MM.1S (cell line): ENCODE measurements at places on chromosomes 12 and 14.

DNA sequence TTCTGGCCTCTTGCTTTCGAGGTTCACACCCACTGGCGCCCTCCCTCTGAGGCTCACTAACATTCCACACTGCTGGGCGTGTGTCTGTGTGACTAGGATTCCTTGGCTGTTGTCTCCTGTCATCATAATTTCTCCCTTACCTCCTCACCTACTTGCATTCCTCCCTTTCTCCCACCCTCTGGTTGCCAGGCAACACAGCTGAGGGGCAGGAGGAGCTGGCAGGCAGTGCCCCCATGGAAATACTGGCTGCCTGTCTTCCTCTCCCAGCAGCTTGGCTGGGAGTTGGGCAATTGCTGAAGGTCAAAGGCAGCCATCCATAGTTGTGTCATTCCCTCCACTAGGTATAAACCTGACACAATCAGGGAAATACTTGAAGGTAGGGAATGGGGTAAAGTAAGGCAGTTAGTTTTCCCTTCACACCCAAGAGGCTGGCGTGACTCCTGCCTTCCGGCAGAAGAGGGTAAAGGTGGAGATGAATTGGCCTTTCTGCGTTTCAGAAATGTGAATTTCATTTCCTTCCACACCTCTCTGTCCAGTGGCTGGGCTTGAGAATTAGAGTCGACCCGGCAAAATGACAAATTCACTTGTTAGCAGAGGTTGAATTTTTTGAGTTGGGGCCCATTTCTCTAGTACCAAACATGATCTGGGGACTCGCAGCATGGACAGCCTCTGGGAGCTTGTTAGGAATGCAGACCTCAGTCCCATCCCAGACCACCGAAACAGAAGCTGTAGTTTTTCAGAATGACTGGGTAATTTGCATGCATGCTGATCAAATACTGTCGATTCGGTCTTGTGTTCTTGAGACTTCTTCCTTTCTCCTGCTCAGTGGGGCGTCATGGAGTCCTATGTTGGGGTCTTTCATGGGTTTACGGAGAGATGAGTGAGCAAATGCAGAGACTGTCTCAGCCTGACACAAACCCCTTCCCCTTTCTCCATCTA lies 24.3 kb upstream of the EMP1 start:
- no peak for DNase-seq

GRCh38 chr12:53744751-53745150 lies 7.0 kb downstream of the CISTR start:
- DNase-seq = no peak

GRCh38 chr12:38328306-38328895 lies 11.8 kb downstream of the ALG10B start:
- DNase-seq = peak; percentile 59

- DNase-seq = no peak
Observed at GRCh38 chr12:27859648-27860047, 79.6 kb upstream of the MANSC4 start.

DNA sequence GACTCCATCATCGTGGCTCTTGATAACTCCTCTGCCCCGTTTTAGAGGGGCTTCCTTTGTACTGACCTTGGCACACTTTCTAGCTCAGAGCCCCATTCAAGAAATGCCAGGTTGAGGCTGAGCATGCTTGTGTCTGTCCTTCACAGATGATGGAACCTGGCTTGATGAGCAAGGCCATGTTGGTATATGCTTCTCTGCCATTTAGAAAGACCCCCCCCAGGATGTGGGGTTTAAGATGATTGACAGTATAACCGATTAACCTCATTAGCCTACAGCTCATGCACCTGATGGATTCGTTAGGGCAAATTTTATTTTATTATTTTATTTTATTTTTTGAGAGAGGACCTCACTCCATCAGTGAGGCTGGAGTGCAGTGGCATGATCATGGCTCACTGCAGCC lies 21.0 kb downstream of the BATF start:
- no peak for DNase-seq

- peak; percentile 12 for DNase-seq
Observed at GRCh38 chr14:91369628-91370445, 47.8 kb downstream of the CCDC88C start.

DNA sequence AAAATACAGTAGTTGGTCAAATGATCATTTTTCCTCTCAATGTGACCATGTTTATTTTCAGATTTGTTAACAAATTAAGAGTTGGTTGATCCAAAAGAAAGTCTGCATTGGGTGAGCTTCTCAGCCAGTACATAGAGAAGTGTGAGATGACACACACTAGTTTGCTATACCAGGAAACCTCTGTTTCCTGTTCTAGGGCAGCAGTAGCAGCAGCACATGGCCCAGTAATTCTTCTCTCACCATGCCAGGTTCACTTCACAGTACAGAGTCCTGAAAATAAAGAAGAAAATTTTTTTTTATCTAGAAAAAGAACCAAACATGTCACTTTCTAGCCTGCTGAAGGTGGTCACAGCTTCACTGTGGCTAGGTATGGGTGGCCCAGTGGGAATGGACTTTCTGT lies 250.2 kb upstream of the OR4E1 start:
- peak; percentile 51 for DNase-seq

GRCh38 chr14:54566410-54567223 lies at the start of gene SAMD4A:
TSS of gene SAMD4A (plus strand) at chr14:54567128. CDS start at chr14:54567917, 789 bp downstream.
- DNase-seq = peak; percentile 76

- no peak for DNase-seq
Observed at GRCh38 chr12:114480337-114481199, 74.6 kb upstream of the TBX5 start.

GRCh38 chr12:21699851-21700250 lies 42.2 kb upstream of the LDHB start:
- DNase-seq = no peak

DNA sequence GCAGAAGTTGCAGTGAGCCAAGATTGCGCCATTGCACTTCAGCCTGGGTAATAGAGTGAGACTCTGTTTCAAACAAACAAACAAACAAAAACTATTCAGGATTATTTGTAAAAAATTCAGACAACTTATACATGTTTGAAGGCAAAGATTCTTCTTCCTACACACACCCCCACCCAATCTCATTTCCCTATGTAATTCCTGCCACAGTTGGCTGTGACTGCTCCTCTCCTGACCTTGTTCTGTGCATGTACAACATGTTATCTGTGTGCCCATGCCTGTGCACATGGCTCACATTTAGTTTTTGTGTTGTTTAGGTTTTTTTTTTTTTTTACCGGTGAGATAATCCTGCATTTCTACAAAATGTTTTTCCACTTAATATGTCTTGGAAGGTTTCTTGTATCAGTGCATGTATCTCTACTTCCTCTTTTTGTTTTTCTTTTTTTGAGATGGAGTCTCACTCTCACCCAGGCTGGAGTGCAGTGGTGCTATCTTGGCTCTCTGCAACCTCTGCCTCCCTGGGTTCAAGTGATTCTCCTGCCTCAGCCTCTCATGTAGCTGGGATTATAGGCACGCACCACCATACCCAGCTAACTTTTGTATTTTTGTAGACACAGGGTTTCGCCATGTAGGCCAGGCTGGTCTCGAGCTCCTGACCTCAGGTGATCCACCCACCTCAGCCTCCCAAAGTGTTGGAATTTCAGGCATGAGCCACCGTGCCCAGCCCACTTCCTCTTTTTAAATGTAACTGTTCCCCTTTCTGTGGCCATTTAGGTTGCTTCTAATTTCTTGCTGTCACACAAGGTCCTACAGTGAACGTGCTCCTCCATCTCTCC lies 8.7 kb downstream of the CFAP251 start:
- DNase-seq = no peak

GRCh38 chr14:102903248-102903888 lies 19.1 kb upstream of the AMN start:
- no peak for DNase-seq

GRCh38 chr12:39541471-39541870 lies 78.1 kb downstream of the ABCD2 start:
- no peak for DNase-seq

GRCh38 chr12:64691795-64692583 lies 67.2 kb downstream of the GNS start:
- no peak for DNase-seq

DNA sequence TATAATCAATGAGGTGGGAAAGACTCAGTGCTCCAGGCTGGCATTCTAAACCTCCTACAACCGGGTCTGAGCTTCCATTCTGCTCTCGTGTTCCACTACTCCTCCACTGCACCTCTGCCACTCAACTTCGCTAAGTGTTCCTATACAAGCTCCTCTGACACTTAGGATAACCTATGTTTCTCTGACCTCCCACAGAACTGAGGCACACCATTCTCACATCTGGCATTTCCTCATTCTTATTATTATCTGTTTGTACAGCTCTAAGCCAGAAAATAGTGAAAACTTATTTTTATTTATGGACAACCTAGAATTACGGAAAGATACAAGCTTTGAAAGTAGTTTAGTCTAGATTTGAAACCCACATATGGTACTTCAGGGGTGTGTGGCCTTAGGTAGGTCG lies 127.0 kb downstream of the MED13L start:
- DNase-seq = no peak

GRCh38 chr14:29799464-29800095 lies 128.1 kb downstream of the PRKD1 start:
- DNase-seq = peak; percentile 9

DNA sequence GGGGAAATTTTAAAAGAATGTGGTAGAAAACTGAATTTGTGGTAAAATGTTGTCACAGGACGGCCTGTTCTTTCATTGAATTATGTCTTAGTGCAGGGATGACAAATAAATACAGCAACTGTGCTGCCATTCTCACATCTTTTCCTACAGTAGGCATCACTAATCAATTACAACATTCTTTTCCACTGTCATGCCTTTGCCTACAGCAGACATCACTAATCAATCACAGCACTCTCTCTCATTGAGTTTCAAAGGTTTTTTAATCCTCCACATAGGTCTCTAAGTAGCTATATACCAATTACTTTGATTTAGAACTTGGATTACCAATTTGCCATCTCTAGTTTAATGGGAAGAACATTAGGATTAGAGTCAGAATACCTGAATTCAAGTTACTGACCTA lies 30.1 kb downstream of the NTF3 start:
- DNase-seq = no peak

DNA sequence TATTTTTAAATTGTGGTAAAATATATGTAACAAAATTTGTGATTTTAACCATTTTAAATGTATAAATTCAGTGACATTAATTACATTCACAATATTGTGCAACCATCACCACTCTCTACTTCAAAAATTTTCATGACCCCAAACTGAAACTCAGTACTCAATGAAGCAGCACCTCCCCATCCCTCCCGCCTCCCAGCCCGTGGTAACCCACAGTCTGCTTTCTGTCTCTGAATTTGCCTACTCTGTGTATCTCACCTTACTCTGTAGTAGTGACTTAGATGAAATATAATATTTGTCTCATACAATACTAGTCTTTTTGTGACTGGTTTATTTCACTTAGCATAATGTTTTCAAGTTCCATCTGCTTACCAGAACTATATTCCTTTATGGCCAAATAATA lies 36.2 kb downstream of the EML1 start:
- no peak for DNase-seq

- no peak for DNase-seq
Observed at GRCh38 chr14:80074900-80075574, 136.3 kb downstream of the DIO2 start.

DNA sequence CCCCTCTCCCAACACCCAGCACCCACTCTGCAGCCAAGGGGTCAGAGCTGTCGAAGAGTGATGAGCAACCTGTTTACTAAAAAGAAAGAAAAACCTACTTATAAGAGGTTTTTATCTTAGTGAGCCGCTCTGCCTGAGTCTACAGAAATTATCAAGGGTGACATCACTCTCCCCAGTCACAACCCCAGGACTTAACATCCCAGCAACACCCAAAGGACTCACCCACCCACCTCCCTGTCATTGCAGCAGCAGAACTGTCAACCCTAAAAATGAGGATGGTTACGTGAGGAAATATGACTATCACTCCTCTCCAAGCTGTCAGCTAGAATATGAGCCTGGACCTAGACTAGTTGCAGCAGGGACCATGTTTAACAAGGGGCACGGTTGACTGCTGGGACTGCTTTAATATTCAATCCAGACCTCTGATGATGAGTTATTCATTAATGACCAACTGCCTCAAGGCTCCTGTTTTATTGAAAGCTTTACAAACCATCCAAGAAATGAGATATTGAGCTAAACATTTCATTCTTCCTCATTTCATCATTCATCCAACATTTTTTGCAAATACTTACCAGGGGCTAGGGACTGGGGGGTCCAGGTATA lies 53.9 kb upstream of the FICD start:
- DNase-seq = no peak

DNA sequence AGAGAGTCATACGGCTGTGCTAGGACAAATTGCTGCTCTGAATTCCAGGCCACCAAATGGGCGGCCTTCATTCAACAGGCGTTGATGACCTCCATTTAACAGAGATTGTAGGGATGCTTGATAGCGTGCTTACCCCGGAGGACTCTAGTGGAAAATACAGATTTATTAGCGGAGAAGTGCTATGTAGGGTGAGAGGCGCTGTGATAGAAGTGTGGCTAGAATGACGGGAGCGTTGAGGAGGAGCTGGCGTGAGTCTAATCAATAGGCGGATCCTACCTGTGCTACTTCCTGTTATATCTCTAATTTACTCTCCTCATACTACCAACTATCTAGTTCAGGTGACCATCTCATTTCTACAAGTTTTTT lies 668 bp downstream of the MRPS35 start:
- DNase-seq = peak; percentile 19

GRCh38 chr12:119340578-119340977 lies 6.0 kb downstream of the CCDC60 start:
- DNase-seq = no peak

- no peak for DNase-seq
Observed at GRCh38 chr12:24081092-24081529, 131.6 kb upstream of the SOX5 start.

- DNase-seq = no peak
Observed at GRCh38 chr12:48069241-48069640, 36.6 kb downstream of the SENP1 start.

- DNase-seq = peak; percentile 59
Observed at GRCh38 chr14:52272375-52272774, 4.9 kb downstream of the PTGDR start.

DNA sequence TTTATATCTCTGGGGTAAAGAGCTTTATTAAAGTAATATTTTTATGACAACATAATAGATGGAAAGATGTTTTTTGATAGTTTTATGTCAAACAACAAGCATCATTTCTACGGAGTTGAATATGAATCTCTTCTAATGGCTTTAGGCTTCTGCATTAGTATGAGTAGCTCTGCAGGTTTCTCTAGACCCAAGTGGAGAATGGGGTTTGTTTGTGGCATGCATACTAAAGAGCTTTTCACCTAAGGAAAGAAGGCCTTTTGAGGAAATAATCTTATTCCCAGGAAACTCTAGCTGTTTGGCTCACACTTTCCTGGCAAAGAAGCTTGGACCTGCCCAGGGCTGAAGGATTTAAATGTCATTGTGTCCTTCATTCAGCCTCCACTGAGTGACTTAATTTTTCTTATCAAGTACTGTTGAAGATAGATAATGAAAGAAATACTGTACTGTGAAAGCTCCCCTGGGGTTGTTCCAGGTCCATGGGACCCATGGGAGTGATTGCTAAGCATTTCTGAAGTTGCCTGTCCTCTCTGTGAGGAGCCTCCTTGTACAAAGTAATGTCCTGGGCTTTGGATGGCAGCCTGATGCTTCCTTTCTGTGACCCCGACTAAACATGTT lies 469.3 kb downstream of the LRIG3 start:
- no peak for DNase-seq

GRCh38 chr12:47829584-47829983 lies 9.9 kb upstream of the HDAC7 start:
- no peak for DNase-seq

GRCh38 chr14:60648934-60649874 lies at the start of gene SIX1:
TSS of gene SIX1 (minus strand) at chr14:60649477. CDS start at chr14:60649189, 288 bp downstream.
- peak; percentile 77 for DNase-seq
